ENCODE measurements at places on chromosomes 6 and 20. TPM values are rescaled to one million over a fixed set of nuclear protein-coding genes. Genes with fewer than 3 reads are reported as not detected.

- DNase-seq: no peak
Observed at GRCh38 chr20:20198011-20198410, 145.7 kb downstream of the CFAP61 start.

- peak; percentile 12 for DNase-seq
Observed at GRCh38 chr6:1403851-1404712, 14.7 kb downstream of the FOXF2 start.

DNA sequence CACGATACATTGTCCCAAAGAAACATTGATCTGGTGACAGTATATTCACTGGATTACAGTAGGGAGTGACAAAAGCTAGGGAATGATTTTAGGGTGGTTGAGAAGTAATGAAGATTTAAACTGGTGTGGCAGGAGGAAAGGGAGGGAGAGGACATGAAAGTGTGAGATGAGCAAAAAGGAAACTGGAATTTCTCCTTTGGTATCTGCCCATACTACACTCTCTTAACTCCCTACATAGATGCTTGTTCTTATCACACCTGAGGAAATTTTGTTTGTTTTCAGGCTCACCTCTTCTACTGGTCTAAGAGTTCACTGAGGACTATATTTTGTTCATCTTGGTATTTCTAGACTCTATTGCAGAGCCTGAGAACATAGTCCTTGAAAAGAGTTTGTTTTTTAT is 44.9 kb upstream of the CEP162 start:
- DNase-seq: no peak

DNA sequence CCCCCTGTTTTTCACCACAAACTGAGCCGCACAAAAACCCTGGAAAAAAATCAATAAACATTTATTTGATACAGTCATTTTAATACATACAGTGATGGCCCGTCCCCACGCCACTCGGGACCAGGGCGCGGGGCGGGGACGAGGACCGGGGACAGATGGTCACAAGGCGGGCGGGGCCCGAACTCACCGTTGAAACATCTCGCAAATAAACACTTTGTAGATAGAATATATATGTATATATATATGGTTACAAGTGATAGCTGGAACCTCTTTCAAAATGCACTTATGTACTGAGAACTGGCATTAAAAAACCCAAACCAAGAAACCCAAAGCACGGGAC is 418 bp upstream of the UCKL1 start:
- DNase-seq: no peak

DNA sequence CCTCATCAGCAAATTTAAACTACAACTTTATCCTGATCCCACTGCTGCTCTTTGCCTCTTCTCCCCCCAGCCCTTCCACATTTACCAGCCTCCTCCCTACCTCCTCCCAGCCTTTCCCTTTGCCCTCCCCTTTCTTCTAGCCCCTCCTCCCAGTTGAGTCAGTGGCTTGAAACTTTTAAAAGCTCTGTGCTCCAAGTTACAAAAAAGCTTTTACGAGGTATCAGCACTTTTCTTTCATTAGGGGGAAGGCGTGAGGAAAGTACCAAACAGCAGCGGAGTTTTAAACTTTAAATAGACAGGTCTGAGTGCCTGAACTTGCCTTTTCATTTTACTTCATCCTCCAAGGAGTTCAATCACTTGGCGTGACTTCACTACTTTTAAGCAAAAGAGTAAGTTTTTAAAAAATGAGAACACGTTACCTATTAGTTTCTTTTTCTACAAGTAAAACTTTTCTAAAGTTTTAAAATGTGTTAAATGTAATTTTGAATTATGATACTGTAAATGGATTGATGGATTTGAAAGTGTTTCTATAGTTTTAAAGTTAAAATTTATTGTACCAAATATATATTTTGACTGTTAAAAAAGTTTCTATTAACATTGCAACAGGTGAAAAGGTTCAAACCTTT is at the start of gene GJA1:
GJA1 (plus strand) TSS at position 203 of the 626 bp plus-strand sequence. CDS start 11,202 bp downstream, outside the sequence.
- peak; percentile 86 for DNase-seq

- DNase-seq: peak; percentile 39
Observed at GRCh38 chr6:109055771-109056235, 38.8 kb downstream of the SESN1 start.

GRCh38 chr20:51801122-51801822 is 1.0 kb downstream of the SALL4 start:
- peak; percentile 7 for DNase-seq

Gene MEI4
- not detected for total RNA-seq

DNA sequence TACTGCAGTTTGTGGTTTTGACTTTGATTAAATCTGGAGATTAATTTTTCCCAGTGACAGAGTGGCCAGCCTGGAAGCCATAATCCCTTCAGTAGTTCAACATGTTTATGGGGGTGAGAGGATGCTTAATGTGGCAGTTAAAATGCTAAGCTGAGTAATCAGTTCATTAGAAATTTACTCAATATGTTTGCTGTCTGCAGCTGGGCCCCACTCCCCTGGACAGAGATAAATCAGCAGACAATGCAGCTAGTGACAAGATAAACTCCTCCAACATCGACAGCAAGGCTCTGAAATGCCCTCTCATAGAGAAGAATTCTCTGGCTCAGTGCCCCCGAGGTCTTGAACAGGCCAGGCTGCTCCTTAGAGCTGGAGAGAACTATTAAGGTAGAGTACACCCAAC is 101.9 kb downstream of the LRFN2 start:
- no peak for DNase-seq

- no peak for DNase-seq
Observed at GRCh38 chr20:58901488-58902402, 49.2 kb downstream of the GNAS start.

GRCh38 chr20:52031563-52032303 is 159.8 kb downstream of the ZFP64 start:
- peak; percentile 62 for DNase-seq

Gene BFSP1
- 2.3 TPM for total RNA-seq

Gene IPCEF1
- total RNA-seq: 0.26 TPM

GRCh38 chr6:163771180-163771579 is 356.7 kb downstream of the QKI start:
- no peak for DNase-seq

GRCh38 chr6:81749707-81750106 is 2.8 kb downstream of the TENT5A start:
- DNase-seq: peak; percentile 39

- DNase-seq: no peak
Observed at GRCh38 chr6:56699066-56699654, 56.5 kb upstream of the DST start.

DNA sequence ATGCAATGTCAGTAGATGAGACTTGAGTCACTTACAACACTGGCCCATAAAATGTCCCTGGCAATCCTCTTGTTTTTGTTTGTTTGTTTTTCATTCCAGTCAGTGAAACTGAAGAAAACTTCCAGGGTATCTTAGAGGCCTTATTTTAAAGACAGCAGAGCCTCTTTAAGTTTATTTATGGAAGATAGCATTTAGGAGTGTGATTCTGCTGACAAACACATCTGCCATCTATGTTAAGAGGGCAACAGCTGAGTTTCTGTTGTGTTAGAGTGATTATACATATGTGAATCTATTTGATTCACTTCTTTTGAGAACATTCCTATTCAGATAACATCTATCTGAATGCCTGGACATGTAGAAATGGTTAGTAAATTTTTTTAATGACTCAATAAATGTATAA is 812.6 kb downstream of the TENT5A start:
- no peak for DNase-seq

GRCh38 chr20:28616354-28616753 is 2641.1 kb upstream of the DEFB115 start:
- DNase-seq: no peak

Gene RIPOR3
- total RNA-seq: 4.1 TPM

GRCh38 chr20:2402271-2402980 is 21.7 kb downstream of the TGM6 start:
- DNase-seq: peak; percentile 10

DNA sequence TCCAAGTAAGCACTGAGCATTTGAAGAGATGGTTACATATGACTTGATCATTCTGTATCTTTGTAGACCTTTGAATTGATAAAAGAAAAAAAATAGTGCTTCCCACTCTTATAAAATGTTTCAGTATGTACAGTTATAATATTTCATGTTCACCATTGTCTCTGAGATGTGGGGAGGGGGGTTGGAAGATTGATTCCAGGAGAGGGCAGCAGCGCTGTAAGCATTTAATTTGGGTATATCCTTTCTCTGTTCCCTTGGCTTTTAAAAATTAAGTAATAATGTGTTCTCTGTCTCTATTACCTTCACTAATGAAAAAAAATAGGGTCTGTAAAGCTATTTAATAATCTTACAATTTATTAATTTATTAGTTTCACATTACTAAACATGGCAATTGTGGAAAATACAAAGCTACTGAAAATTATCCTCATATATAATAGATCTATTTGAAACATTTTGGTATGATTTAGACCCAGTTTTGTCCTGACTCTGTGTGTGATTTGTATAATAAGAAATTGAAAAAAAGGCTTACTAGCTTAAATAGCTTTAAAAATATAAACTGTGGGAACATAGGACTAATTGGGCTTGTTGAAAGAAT is 341.2 kb downstream of the CDKAL1 start:
- DNase-seq: peak; percentile 74

Gene KIAA1755
- total RNA-seq: 2.8 TPM
